GOT3 (cell line): ENCODE measurements at places on chromosomes 2 and 18.

DNA sequence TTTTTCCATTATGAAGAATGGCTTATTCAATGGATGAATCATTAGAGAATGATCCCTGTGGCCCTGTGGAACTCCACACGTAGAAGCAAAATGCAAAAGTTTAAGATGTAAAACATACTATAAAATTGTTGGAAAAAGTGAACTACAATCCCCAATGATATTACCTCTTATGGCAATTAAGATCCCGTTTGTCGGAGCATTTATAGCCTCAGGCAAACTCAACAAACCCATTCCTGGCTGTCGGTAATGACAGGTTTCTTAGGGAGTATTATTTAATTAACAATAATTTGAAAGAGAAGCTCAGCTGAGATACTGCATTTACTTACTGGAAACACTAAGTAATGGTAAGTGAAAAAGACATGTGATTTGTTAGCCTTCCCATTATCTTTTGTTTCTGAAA, 138.3 kb downstream of the CDH20 start:
- no peak for DNase-seq

DNA sequence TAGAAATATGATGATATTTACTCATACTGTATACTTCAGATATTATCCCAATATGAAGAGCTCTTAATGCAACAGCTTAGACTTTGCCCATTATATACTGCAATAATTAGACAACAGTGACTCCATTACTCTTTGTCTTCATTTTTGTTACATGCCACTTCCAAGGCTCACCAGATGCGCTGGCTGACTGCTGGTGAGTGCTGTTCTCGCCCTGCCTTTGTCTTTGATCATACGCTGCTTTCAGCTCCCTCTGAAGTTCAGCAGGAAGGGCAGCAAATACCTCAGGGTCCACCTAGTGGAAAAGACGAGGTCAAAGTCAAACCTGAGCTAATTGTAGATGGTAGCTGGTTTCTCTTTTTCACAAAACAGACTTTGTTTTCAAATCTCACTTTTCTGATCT, 66.3 kb downstream of the EIF5B start:
- no peak for DNase-seq

DNA sequence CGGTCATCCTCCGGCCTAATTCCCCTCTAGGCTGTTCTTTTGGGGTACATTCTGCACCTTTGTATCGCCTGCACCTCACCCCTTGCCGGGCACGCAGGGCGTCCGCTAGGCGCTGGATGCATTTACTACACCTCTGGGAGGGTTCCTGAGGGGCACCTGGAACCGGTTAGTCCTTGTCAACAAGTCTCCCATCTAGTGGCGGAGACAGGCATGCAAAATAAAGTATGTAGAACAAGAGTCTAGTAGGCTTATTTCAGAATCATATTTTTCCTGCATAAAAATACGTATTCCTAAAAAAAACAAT, 705 bp upstream of the TEX261 start:
- DNase-seq: no peak

DNA sequence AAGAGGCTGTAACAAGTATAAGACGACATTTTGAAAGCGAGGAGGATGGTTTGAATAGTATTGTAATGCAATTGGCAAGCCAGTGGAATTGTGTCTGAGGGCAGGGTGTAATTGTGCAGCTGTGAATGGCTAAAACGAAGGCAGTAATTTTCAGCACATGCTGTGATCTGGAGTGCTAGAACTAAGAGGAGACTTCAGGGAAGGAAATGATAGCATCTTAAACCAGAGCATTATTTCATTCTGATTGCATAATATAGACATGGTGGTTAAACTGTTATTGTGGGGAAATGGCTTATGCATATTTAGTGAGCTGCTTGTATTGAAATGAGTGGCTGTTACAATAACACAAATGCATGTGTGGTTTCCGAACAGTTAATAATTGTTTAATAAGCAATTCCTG, 36.3 kb downstream of the THSD7B start:
- no peak for DNase-seq

GRCh38 chr2:100484390-100484789, 14.1 kb downstream of the NMS start:
- DNase-seq: no peak

GRCh38 chr2:128491692-128492244, 173.1 kb upstream of the HS6ST1 start:
- no peak for DNase-seq

DNA sequence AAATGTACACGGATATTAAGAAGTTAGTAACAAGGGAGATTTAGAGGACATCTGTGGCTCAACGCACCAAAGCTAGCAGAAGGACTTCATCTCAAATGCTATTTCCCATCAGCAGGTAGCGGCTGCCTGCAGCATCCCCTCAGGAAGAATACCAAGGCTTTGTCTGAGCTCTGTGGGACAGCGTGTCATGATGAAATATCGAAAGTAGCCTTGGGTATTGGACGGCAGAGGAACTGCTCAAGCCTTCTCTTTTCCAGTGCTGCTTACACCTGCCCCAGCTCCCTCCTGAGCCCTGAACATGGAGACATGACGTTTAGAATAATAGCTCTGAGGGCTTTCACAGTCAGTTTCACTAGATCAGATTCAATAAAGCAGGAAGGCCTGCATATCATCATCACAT, 241.6 kb downstream of the SUCLG1 start:
- no peak for DNase-seq

- DNase-seq: no peak
Measured at GRCh38 chr18:44744161-44745121, 63.8 kb downstream of the SETBP1 start.

DNA sequence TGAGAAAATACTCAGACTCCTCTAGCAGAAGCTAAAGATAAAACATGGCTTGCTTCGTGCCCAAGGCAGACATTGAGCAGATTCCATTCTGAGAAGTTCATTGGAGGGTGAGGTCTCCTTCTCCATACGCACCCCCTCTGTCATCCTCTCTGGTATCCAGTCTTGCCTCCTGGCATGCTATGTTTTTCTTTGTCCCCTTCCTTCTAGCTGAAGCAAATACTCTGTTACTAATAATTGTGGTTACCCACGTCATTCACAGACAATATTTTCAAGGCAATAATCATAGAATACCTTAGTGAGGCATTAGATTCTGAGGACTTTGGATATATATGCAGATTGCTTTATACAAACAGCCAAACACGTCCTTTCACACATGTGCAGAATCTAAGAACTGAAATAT, 66.2 kb upstream of the KLF7 start:
- no peak for DNase-seq

DNA sequence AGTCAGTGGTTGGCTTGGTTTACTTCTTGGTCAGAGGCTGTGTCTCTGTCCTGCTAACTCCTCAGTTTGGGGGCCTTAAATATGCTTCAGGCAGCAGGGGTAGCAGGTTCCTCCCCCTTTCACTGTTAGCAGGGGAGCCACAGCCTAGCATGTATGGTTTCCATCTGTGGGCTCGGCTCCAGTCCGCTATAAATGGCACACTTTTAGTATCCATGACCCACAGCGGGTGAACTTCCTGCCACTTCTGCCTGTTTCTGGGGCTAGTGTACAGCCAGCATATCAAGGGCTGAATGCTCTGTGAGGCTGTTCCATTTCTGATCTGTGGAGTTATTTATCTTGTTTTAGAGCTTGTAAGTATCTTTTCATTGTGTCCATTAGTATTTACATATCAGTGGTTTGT, 58.3 kb downstream of the MRPL33 start:
- DNase-seq: no peak
